ENCODE measurements at places on chromosomes 5 and 9.

DNA sequence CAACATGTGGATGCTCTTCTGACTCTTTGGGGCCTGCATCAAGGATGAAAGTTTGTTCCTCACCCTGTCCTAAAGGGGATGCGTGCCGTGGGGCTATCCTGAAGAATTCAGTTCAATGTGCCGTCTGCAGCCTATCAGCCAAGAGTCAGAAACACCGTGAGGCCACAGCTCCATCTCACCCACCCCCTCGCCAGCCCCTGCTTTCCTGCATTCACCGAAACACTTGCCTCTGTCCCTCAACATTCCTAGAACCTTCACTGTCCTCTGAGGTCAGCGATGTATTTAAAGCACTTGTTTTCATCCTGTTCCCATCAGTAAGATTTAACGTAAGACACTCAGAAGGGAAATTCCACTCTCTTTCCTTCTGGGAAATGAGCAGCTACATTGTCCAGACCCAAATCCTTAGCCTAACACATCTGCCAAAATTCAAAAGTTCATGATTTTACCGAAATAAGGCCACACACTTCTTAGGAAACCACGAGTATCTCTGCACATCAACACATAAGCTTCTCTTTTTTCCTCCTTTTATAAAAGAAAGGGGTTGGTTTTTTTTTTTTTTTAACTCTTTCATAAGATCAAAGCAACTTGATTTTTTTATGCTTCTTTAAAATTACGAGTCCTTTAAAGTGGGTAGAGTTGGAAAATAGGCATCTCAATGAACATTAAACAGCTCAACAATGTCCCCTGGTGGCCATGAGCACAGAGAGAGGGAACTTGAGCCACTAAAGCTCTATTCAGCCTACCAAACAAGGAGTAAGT is 100.7 kb downstream of the SUSD1 start:
- peak; percentile 43 for DNase-seq

DNA sequence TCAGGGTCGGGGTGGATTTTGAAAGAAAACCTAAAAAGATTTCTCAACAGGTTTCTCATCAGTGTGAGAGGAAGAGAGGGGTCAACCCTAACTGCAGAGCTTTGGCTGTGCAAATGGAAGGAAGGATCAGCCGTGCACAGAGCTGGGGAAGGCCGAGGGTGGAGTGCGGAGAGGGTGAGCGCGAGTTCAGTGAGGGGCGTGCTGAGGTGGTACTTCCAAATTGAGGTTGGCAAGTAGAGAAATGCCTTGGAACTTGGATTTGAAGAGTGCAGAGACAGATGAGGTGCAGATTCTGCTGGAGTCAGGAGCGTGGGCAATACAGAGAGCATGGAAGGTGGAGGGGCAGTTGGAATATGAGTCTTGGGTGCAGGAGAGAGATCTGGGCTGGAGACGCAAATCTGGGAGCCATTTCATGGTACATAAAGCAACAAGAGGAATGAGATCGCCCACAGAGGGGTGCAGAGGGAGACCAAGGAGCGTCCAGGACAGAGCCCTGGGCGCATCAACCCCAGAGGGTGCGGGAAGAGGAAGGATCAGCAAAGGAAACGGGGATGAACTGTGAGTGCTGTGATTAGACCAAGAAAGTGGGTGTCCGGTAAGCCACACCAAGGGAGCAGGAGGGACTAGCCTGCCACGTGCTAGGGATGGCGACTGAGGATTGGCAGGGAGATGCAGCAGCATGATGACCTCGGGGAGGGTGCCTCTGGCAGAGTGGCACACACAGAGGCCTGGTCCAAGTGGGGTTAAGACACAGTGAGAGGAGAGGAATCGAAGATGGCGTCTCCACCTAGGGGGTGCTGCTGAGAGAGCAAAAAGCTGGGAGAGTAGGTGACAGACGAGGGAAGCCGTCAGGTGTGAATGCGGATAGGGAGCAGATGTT is 105.8 kb downstream of the ADAMTS2 start:
- DNase-seq, result no peak

DNA sequence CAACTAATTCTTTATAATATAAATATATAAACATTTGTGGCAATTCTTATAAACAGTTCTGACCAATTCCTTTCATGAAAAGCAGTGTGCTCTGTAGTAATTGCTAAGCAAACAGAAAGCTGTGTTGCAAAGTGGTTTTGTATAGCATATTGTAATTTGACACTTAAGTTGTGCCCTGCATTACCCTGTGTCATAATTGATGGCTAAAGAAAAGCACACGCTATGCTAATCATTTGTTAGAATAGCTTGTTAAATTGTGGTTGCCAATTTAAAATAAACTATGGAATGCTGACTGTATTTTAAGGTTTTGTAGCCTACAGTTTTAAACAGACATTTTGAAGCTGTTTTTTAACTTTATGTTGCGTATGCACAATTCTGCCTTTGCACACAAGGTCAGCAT is 140.0 kb downstream of the PBX3 start:
- no peak for DNase-seq

DNA sequence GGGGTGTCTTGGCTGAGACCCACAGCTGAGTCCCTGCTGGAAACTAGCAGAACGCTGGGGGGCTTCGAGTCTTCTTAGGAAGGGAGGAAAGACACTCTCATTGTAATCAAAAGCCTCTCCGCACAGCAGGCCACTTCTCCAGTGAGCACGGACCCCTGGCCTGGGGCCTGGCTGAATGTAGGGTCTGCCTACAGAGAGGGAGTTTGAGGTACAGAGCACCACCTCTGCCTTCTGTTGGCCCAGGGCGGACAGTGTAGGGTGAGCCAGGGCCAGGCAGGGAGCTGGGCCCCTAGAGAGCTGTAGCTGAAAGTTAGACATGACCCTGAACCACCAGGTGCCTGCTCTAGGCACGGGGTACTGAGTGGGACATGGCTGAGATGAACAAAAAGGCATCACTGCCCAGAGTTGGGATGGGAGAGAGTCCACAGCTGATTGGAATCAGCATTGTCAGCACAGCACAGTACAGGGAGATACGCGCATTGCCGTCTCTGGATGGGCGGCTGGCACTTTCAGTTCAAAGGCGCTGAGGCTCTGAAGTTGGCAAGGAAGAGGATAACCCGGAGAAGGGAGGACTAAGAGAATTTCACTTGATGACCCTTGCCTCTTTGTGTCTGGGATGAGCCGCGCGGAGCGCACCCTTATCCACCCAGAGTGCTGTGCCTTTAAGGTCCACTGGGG is 363 bp upstream of the SLC25A48 start:
- DNase-seq, result no peak

- no peak for DNase-seq
Observed at GRCh38 chr5:71895546-71895945, 176.5 kb downstream of the CARTPT start.

GRCh38 chr9:81474792-81475191 is 214.6 kb downstream of the TLE1 start:
- no peak for DNase-seq

- DNase-seq, result no peak
Observed at GRCh38 chr9:121648799-121649198, 2.6 kb upstream of the DAB2IP start.

DNA sequence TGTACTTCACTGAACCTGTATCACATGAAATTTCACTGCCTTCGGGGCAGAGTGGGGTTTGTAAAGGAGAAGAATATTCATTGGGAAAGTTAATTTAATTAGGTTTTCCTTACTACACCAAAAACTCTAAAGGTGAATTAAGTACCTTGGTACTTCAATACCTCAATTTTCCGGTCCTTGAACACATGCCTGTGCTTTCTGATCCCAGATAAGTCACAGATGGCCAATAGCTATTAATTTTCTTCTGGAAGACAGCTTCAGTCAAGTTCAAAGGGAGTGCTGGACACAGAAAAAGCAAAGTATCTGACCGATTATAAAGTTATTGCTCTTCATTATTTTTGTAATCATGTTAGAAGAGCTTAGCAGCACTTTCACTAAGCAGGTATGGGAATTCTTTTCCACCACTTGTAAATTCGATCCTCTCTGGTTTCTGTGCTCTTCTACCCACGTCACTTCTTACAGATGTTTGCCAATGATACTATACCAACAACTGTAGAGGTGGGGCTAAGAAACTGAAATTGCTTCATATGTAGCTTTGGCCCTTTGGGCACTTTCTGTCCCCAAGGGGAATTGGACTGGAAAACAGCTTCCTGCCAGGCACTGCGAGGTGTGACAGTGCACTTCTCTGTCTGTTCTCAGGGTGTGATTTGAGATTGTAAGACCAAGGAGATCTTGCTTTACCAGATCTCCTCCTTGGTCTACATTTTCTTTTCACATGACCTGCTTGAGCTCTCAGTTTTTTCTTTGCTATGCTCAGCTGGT is 164.0 kb downstream of the CCDC192 start:
- no peak for DNase-seq

GRCh38 chr9:33287087-33287490 is 3.2 kb upstream of the NFX1 start:
- DNase-seq, result peak; percentile 12

DNA sequence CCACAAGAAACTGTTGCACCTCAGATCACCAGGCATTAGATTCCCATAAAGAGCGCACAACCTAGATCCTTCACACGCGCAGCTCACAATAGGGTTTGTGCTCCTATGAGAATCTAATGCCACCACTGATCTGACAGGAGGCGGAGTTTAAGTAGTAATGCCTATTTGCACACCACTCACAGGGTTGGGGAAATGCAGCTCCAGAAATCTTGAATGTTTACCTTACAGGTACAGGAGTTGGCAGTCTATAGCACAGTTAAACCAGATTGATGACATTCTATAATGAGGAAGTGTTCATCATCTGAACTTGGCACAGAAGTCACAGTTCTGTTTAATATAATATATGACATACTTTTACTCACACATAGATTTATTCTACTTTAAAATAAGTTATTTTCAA is 732.2 kb upstream of the ZNF608 start:
- DNase-seq, result no peak

- no peak for DNase-seq
Observed at GRCh38 chr9:89972535-89972934, 367.7 kb downstream of the GADD45G start.

Measured in activated CD4-positive, alpha-beta T cell treated with anti-CD3 and anti-CD28 coated beads for 1 hour (primary cell).